Omental fat pad (tissue), 4 donors: ENCODE measurements at places on chromosomes 13 and 19. TPM values are rescaled to one million over a fixed set of nuclear protein-coding genes. Genes with fewer than 3 reads are reported as not detected.

DNA sequence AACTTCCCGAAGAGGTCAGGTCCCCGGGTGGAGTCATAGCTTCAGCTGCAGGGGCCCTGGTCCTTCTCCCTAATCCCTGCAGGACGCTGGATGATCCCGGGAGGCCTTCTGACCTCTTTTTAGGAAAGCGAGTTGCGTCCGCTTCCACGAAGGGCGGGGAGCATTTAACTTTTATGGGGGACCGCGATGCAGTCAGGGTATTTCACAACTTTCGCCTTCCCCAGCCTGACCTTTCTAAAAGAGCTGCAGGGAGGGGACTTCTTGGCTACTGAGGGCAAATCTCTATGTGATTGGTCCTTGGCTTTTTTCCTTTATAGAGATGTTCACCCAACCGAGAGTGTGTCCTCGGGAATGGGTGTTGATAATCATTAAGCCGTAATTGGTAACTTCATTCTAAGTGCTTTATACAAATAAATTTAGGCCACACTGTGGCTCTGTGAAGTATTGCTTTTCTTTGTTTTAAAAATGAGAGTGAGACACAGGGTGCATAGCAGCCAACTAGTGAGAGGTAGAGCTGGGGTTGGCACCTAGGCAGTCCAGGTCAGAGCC lies 778 bp downstream of the ZNF230 start:
- DNase-seq, result no peak

GRCh38 chr19:27935669-27936068 lies 1277.3 kb downstream of the UQCRFS1 start:
- DNase-seq, result no peak

DNA sequence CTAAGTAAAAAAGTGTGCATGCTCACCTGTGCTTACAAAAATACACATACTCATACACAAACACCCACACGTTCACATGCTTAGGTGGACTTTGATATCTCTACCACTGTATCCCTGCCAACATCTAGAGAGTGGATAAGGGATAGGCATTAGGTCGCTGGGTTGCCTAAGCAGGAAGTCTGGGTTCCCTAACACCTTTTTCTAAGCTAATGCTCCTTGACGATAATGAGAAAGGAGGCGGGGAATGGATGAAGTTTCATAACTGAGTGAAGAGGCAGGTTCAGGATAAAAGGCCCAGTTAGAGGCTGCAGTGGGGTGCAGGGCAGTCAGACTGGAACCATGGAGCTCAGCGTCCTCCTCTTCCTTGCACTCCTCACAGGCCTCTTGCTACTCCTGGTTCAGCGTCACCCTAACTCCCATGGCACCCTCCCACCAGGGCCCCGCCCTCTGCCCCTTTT lies 41.9 kb upstream of the CYP2A7 start:
- DNase-seq, result no peak

DNA sequence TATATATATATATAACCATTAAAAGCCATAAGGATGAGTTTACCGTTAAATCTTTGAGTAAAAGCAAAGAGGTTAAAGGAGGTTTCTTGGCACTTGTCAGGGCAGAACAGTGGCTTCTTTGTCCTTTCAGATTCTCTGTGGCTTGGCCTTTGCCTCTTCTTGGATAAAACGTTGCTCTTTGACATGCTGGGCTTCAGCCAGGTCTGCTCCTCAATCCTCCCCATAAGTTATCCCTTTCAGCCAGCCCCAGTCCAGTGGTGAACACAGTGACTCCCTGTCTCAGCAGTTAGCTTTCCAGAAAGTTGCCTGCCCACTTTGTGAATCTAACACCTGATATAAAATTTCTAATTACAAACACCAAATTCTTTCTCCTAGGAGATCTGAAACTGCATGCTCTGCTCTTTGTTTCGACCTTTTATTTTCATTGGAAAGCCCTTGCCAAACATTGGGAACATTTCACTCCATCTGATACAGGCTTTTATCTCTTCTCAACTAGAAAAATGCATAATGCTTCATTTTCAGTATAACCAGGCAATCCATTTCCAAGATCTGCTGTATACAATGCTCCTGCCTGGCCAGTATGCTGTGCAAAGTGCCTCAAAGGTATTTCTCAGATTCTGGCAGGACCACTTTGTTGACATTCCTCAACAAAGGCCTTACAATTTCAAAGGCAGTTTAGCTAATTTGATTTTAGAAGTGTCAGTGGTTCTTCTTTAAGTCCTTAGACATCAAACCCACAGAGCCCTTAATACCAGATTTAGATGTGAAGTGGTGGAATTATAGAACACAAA lies 16.2 kb upstream of the MED4 start:
- DNase-seq, result no peak

- DNase-seq, result no peak
Observed at GRCh38 chr13:111488486-111489132, 168.2 kb downstream of the TEX29 start.

The MUC16 gene
- total RNA-seq, result 47.5 TPM

The PDX1 gene
- not detected for total RNA-seq
